ENCODE measurements at places on chromosomes 7 and 10.
A peak's percentile ranks its signal among the peaks of the same experiment; 100 is the strongest.

- no peak for DNase-seq
These were observed 394.7 kb upstream of the AKR1E2 start for GRCh38 chr10:4431114-4431863.

- DNase-seq = no peak
These were observed 18.5 kb downstream of the PIK3CG start for GRCh38 chr7:106883456-106884026.

DNA sequence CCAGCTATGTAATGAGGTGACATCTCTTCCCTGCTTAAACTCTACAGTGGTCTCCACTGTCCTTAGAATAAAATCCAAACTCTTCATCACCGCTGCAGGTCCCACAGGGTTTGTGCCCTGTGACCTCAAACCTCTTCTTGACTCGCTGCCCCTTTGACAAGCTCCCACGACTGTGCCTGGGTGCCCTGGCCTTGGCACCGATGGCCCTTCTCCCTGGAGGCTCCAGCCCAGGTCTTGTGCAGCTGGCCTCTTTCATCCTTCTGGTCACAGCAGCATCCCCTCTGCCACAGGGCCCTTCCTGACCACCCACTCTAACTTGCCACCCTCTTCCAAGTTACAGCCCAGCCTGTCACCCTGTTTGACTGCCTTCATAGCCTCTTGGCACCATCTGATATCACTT, 108.2 kb downstream of the DLG5 start:
- DNase-seq = no peak

GRCh38 chr10:23399701-23400144, 39.2 kb upstream of the OTUD1 start:
- no peak for DNase-seq

GRCh38 chr10:115937768-115938056, 335.3 kb downstream of the GFRA1 start:
- DNase-seq = no peak

GRCh38 chr7:36064676-36065075, 88.4 kb upstream of the EEPD1 start:
- no peak for DNase-seq

GRCh38 chr7:32680259-32681173, 185.2 kb downstream of the AVL9 start:
- no peak for DNase-seq

GRCh38 chr10:104336821-104337467, 1.3 kb downstream of the ITPRIP start:
- DNase-seq = no peak

DNA sequence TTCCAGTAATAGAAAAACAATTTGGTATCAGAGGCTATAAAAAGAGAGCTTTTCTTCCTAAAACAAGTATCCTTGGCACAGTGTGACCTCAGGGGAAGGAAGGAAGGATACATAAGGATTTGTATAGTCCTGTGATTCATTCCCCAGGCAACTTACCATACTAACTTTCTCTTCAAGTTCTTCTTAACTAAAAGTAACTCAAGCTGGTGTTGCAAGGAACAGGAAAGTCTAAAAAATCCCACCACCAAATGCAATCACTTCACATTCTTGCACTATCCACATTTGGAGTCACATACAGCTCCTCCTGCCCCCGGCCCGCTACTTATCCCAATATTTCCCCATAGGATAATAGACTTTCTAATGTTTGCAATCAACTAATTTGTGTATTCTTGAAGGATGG, 84.8 kb downstream of the PRKAG2 start:
- DNase-seq = no peak

GRCh38 chr7:28020302-28020940, 160.2 kb downstream of the JAZF1 start:
- peak; percentile 87 for DNase-seq

- no peak for DNase-seq
These were observed 69.5 kb downstream of the ADCYAP1R1 start for GRCh38 chr7:31121601-31122000.

GRCh38 chr7:132337450-132338080, 238.7 kb downstream of the PLXNA4 start:
- no peak for DNase-seq

- no peak for DNase-seq
These were observed 461.5 kb upstream of the GHITM start for GRCh38 chr10:83677795-83678194.

DNA sequence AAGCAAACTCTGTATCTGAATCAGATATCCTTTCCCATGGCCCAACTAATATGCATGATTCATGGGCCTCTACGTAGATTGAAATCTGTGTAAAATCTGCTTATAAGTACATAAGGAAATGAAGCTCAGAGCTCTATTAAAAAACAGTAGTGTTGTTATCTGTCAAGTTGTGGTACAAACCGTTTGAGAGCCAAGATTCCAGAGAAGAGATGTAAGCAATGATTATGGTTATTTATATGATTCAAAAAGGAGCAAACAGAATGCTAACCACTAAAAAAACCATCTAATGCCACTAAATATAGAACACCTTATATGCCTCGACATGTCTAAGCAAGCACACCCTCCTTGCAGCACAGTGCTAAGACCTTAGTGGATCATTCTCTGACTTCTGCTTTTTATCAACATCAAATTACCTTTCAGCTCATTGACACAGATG, 26.6 kb downstream of the RPP38 start:
- peak; percentile 66 for DNase-seq

GRCh38 chr7:76301000-76301399, 1.5 kb upstream of the HSPB1 start:
- DNase-seq = no peak

GRCh38 chr10:120943542-120943941, 92.4 kb downstream of the WDR11 start:
- no peak for DNase-seq

DNA sequence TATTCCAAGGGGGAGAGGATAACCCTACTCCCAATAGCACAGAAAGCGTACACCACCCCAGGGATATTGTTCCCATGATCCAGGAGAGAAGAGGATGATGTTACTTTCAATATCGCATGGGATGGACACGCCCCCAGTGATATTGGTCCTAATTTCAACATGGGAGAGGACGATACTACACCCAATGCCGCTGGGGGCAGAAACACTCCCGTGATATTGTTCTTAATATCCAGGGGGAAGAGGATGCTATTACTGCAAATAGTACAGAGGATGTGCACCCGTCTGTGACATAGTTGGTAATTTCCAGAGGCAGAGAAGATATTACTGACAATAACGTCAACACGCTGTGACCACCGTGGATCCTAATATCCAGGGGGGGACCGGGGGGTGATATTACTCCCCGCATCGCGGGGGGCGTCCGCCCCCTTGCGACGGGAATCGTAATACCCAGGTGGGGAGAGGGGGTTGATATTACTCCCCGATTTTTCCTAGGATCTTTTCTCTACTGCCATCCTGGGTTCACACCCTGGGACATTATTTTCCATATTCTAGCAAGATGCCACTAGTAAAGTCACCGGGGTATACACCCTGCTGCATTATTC, 16.6 kb downstream of the MEIG1 start:
- no peak for DNase-seq

DNA sequence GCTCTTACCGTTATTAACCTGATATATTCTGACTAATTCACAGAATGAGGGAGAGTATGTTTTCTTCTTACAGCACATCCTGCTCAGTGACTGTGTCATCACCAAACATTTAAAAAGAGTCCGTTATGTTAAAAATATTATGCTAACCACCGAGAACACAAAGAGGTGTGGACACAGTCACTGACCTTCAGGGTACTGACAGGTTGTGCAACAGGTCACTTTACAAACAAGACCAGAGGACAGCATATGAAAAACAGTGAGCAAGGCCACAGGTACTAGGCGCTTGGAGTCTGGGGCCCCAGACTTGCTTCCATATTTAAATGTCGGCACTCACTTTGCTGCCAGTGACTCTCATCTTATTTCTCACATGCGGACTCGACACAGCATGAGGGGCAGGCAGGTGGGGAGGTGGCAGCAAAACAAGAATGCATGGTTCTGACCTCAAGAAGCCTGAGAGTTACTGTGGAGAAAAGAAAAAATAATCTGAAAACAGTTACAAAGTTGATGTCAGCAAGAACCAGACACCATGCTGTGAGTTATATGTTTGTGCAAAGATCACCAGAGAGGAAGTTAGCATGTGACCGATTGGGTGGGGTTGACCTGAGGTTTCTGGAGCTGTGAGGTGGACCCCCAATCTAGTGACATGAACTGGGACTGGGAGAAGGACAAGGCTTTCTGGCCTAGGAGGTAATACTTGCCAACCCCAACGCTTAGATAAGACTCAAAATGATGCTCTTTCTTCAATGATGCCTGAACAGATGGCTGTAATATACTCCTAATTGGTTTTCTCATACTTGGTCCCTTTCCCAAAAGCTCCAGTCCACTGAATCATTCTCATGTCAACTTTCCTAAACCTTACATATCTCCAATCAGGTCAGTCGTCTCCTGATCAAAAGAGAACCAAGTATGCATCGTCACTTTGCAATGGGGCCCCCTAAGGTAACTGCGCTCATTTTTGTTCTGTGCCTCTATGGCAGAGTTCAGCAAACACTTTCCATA, 102.4 kb downstream of the HIPK2 start:
- no peak for DNase-seq

- DNase-seq = peak; percentile 91
These were observed 81.1 kb downstream of the ZMIZ1 start for GRCh38 chr10:79149662-79150443.

GRCh38 chr7:84666651-84667050, 472.1 kb upstream of the SEMA3A start:
- no peak for DNase-seq

GRCh38 chr7:112669306-112669705, 120.9 kb downstream of the TMEM168 start:
- no peak for DNase-seq

- no peak for DNase-seq
These were observed 130.0 kb downstream of the AUTS2 start for GRCh38 chr7:69728304-69728703.

GRCh38 chr7:43847496-43847895, 21.8 kb downstream of the MRPS24 start:
- no peak for DNase-seq

- no peak for DNase-seq
These were observed 91.5 kb upstream of the LRRC4 start for GRCh38 chr7:128122576-128123290.

GRCh38 chr10:10292501-10292900, 725.2 kb upstream of the CELF2 start:
- no peak for DNase-seq

GRCh38 chr10:98380493-98381339, 34.3 kb downstream of the PYROXD2 start:
- DNase-seq = no peak

DNA sequence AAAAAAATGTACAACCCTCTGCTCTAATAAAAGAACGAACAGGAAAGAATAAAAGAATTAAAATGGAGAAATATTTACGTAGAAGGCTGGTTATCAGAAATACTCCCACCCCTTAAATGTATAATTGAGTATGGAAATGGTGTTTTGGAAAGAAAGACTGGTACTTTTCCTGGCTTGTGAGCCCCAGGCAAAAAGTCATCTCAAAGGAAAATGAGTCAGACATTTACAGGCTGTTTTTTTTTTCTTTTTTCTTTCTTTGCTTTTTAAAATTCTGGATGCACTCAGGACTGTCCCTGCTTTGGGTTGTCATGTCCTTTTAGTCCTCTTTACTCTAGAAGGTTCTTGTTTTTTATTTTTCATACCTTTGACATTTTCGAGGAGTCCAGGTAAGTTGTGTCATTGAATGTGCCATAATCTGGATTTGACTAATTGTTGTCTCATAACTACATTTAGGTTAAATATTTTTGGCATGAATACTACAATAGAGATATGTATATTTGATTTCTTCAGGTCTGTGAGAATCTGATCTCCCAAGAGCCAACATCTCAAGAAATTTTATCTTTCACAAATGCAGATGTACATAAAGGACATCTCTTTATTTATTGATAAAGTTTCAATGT, 313.0 kb upstream of the GLI3 start:
- DNase-seq = peak; percentile 28

DNA sequence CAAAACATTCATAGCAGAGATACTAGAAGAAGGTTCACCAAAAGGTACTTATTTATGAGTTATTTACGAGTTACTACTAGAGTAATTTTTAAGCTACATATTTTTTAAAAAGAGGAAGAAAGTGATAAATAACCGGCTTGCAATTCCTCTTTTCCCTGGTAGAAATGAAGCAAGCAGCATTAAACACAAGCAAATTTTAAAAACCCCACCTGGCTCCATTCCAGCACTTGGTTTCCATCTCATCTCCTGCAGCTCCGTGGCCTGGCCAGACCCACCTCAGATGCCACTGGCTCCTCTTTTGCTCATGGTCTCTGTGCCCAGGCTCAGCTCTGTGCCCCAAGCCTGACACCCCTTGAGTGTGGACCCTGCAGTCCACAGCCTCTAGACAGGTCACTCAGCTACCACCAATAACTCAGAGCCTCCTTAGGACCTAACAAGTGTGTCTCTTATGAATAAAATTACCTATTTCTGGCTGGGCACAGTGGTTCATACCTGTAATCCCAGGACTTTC, 479.5 kb downstream of the TNS3 start:
- no peak for DNase-seq

DNA sequence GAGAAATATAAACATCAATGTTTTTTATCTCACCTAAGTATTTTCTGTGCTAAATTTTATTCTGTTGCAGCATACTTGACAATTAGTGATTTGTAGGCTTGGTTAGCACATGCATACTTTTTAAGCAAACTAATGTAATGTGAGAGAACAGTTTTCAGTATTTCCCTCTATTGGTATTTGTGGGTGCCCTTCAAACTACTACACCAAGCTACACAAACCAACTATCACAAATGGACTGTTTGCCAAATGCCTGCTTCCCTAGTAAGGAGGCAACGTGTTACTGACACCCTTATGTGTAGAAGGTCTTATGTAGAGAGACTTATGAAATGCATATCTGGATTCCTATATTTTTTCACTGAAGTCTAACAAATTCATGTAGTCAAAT, 98.4 kb upstream of the FZD1 start:
- DNase-seq = no peak

- DNase-seq = no peak
These were observed 295.6 kb downstream of the DPP6 start for GRCh38 chr7:154347700-154348266.

GRCh38 chr10:46224414-46224682, 62.4 kb upstream of the ANTXRL start:
- no peak for DNase-seq

DNA sequence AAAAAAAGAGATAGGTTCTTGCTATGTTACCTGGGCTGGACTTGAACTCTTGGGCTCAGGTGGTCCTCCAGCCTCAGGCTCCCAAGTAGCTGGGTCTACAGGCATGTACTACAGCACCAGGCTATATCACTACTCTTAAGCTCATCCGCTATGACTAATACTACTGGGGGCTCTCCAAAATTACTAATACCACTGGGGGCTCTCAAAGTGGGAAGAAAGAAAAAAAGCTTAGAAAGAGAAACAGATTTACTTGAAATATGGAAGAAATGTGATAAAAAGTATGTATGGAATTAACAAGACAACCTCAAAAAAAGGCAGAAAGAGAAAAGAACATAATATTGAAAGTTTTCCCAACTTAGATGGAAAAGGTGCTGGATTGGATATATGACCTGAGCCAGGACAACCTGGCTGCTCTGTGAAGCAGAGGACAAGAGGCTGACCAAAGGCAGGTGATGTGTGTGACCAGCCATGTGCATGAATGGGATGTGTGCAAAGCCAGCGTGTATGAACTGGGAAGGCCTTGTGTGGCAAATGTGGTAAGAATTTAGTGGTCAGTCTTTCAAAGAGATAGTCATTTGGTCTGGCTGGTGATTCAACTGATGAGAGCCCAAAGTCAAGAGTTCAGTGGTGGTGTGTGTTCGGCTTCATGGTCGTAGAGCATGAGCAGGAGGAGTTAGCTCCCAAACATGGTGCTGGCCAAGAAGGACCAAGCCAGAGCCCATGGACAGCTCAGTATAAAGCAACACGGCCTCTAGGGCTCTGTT, 232.4 kb upstream of the KLF14 start:
- DNase-seq = no peak

- no peak for DNase-seq
These were observed 2.2 kb upstream of the KCTD7 start for GRCh38 chr7:66626331-66626934.
